ENCODE measurements at places on chromosomes 6 and 20.
A peak's percentile ranks its signal among the peaks of the same experiment; 100 is the strongest.

DNA sequence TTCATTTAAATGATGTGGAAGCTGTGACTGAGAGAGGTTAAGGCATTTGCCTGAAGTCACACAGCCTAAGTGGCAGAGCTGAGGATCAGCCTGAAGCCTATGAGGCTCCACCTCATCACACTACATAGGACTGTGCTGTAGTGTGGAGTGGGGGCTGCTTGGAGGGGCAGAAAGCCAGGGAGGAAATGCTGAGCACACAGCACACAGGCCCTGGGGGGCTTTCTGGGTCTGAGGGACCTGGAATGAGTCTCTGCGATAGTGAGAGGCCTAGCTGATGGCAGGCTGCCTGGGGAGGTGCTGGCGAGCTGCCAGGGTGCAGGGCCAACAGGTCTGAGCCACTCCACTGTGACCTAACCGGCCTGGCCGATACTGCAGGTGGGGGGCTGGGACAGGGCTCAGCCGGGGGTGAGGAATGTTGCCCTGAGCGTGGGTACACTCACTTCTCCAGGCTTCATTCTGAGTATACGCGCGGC is 2.2 kb upstream of the ARHGAP40 start:
- peak; percentile 28 for DNase-seq
- H3K27me3 ChIP-seq, result no peaks in the 10 kb centered on the region
- no peak overlapping the region for H3K4me3 ChIP-seq
- H3K4me1 ChIP-seq, result no peaks in the 10 kb centered on the region

DNA sequence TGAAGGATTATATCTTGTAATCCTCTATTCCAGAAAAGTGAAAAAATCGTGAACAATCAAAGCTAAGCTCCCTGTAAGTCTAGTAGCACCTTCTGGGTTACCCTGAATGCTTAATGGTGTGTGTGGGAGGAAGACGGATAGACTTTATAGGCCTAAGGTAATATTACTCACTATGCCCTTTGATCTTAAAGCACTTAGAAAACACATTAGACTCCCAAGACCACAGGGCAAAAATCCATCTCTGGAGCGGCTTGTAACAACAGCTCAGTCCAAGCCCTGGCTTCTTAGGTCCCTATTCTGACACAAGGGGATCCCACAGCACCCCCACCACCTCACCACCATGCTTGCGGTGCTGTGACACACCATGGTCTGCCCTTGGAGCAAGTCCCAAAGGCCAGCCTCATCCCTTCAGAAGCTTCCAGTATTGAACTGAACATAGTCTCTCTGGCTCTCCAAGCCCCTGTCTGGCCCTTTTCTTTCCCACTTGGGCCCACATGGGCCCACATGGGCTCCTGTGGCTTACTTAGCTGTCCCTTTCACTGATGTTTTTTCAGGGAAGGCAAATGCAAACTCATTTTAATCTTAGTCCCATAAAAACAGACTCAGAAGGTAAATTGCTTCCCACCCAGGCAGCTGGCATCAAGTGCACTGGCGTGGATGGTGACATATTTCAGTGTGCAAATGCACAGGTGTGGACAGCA is 28.3 kb downstream of the C6orf132 start:
- DNase-seq, result no peak
- no peaks in the 10 kb centered on the region for H3K36me3 ChIP-seq
- no peaks in the 10 kb centered on the region for H3K27me3 ChIP-seq
- no peak overlapping the region for H3K4me3 ChIP-seq

- no peaks in the 10 kb centered on the region for H3K27me3 ChIP-seq
- no peaks in the 10 kb centered on the region for H3K36me3 ChIP-seq
- H3K27ac ChIP-seq, result peak overlapping the region; percentile 96
These were observed 388.2 kb upstream of the CITED2 start for GRCh38 chr6:139762587-139763031.

DNA sequence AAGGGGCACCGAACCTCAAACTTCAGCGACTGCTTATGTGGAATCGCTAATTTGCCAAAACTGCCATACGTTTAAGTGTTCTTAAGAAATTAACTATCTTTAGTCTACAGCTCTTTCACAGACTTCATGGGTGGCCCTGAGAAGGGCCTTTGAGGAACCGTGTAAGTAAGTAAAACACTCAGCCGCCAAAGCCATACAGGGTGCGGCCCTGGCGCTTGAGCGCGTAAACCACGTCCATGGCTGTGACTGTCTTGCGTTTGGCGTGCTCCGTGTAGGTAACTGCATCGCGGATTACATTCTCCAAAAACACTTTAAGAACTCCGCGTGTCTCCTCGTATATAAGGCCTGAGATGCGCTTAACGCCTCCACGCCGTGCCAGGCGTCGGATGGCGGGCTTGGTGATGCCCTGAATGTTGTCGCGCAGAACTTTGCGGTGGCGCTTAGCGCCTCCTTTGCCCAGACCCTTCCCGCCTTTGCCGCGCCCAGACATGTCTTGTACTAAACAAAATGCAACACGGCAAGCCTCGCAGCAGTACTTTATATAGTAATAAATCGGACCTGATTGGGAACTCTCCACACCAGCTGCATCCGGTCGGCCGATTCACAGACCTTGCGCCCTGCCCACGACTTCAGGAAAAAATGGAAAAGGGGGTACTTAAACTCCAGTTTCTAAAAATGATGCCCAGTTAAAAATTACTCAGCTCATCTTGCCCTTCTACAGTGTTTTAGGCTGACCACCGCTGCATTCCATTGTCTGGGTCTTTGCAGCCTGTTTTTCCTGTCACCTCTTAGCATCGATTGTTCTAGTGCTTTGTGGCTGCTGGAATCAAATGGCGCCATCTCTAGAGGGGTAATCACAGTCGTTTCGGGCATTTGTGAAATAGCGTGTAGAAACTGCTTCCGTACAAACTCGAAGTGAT is 38.9 kb downstream of the OR2B2 start:
- peak; percentile 21 for DNase-seq
- H3K27me3 ChIP-seq, result no peaks in the 10 kb centered on the region
- no peak overlapping the region for H3K27ac ChIP-seq
- H3K4me3 ChIP-seq, result peak overlapping the region; percentile 59

DNA sequence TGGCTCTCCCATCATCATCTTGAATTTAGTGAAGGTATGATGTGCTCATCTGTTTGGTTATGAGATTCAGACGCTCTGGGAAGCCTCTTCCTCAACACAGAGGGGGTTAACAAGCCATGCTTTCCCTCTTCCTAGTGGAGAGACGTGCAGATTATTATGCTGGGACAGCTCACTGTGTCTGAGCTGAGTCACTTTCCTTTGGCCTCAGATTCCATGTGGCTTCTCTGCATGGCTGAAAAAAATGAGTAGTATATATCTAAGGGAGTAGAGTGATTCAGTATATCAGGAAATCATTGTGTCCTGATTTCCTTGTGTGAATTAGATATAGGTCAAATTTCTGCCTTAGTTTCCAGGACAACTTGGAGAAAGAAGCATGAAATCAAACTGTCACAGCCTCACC is 52.6 kb downstream of the FIG4 start:
- peaks cover 4% of the 10 kb centered on the region for H3K36me3 ChIP-seq
- no peak for DNase-seq
- no peaks in the 10 kb centered on the region for H3K27me3 ChIP-seq
- H3K27ac ChIP-seq, result no peak overlapping the region
- H3K4me3 ChIP-seq, result no peak overlapping the region
- H3K4me1 ChIP-seq, result no peaks in the 10 kb centered on the region

Measured in psoas muscle (tissue), 8 donors.